ENCODE measurements at places on chromosomes 5 and 9.
A peak's percentile ranks its signal among the peaks of the same experiment; 100 is the strongest.

DNA sequence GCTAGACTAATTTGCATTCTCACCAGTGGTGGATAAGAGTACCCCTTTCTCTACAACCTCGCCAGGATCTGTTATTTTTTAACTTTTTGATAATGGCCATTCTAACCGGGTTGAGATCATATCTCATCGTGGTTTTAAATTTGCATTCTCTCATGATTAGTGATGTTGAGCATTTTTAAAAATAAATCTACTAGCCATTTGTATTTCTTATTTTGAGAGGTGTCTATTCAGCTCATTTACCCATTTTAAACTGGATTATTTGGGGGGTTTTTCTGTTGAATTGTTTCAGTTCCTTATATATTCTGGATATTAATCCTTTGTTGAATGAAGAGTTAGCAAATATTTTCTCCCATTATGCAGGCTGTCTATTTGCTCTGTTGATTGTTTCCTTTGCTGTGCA is 139.6 kb downstream of the ARSB start:
- no peak for DNase-seq

- no peak for DNase-seq
These were observed 346.2 kb upstream of the CTNND2 start for GRCh38 chr5:12250454-12250853.

DNA sequence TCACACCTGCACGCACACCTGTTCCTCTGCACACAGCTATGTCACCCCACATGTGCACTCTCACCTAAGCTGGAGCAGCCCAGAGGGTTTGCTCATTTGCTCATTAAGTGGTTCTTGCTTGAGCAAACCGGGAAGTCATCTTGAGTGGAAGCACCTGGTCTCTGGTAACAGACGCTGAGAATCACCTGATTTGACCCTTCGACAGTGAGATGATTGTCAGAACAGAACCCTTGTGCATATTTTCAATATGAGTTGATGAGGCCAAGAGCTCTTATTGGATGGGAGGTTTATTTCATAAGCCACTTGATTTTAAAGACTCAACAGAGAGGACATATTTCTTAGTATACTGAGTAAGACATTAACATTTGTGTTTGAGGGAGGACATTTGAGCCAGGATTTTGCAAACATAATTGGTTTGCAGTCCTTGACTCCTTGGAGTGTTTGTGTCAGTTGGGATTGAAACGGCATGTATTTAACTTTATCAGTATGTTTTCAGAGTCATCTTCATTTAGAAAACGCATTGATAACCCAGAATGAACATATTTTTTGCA is 22.1 kb upstream of the LPCAT1 start:
- peak; percentile 83 for DNase-seq

GRCh38 chr9:5442400-5443011 is 4.8 kb upstream of the PLGRKT start:
- peak; percentile 83 for DNase-seq

GRCh38 chr5:117973785-117974184 is 1014.6 kb downstream of the DTWD2 start:
- DNase-seq: no peak

DNA sequence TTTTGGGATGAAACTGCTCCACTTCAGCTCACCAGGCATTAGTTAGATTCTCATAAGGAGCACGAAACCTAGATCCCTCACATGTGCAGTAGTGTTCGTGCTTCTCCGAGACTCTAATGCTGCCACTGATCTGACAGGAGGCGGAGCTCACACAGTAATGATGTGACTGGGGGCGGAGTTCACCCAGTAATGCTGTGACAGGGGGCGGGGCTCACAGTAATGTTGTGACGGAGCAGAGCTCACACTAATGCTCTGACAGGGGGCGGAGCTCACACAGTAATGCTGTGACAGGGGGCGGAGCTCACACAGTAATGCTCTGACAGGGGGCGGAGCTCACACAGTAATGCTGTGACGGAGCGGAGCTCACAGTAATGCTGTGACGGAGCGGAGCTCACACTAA is 27.1 kb upstream of the LRRC14B start:
- DNase-seq: peak; percentile 27
